Muscle of arm (tissue), 14 donors: ENCODE measurements at places on chromosomes 16 and 17. TPM values are rescaled to one million over a fixed set of nuclear protein-coding genes. Genes with fewer than 3 reads are reported as not detected.

DNA sequence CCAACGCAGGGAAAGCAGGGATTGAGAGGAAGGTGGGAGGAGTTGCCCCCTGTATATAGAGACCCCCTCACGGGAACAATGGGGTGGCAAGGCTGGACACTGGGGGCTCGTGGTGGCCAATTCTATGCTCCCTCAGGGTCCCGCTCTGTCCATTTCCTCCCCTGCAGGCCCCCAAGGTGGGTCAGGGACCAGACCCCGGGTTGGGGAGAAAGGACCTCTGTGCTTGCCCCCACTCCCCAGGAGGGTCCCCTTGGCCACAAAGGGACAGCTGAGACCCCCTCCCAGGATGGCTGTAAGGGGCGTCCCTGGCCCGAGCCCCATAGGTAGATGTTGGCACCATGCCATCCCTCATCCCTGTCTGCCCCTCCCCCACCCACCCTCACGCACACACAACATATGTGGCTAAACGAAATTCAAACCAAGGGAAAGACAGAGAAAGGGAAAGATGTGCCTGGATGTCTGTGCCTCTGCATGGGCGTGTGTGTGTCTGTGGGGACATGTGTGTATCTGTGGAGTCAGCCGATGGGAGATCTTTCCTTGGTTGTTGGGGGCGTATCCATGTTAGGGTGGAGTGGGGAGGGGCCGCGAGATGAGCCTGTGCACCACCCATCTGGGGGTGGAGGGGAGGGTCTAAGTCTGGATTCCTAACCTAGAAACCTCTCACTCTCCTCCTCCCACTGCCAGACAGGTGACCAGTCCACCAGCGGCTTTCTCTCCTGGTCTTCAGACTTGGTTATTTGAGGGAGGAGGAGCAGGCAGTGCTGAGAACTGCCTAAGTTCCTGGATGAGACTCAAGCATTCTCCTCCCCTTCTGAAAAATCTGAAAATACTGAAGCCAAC lies 642 bp upstream of the NEUROD2 start:
- no peak for DNase-seq

The PITPNM3 gene
- polyA plus RNA-seq: 10.3 TPM

The HYDIN gene
- polyA plus RNA-seq: 4.7 TPM

DNA sequence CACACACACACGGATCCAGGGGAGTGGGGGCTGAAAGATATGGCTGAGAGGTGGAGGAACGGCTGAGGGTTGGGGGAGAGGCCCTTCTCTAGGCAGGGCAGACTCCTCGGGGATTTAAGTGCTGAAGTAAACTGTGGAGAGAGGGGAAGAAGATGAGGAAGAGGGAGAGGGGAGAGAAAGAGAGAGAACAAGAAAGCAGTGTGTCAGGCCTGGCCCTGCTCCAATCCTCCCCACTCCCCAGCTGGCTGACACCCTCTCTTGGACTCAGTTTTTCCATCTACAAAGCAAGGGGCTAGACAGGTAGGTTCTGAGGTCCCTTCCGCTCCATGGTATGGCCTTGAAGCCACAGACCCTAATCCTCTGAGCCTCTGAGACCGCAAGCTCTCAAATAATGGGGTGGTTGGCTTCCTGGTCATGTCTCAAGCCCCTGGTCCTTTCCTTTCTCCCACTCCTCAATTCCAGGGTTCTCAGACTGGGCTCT lies 2.0 kb downstream of the VAMP2 start:
- no peak for DNase-seq

DNA sequence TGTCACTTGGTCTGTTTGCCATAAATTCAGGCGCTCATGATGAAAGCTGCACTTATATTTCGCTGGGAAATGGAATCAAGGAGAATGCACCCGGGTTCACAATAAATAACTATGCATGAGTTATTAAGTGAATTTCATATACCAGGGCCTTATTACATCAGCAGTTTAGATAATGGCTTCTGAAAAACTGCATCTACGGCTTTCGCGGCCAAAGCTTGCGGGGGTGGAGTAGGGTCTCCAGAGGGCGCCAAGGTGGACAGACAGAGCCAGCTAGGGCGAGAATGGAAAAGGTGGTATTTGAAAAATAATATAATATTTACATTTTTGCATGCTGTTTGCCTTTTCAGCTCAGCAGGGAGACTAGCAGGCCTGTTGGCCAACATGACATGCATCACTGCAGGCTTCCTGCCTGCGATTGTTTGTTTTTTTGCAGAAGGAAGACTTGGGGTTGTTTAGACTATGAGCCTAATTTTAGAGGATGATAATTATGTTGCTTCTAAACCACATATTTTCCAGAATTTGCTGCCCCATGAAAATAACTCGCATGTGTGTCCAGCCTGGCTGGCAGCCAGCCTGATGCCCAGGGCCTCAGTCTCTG lies 173.8 kb upstream of the IRX3 start:
- DNase-seq: no peak

DNA sequence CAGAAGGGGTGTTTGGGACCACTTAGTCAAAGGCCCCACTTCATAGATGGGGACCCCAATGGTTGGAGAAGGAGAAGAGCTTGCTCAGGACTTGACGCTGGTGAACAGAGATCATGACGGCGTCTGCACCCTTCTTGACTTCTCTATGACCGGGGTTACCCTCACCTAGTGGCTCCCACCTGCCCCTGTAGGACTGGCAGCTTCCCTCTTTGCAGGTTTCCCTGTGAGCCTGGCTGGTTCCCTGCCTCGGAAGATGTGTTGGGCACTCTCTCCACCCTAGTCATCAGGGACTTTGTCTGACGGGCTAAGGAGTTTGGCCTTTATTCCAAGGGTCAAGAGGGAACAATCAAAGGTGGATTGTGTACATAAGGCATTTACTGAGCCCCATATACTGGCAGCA lies 22.7 kb downstream of the TBX4 start:
- no peak for DNase-seq

- DNase-seq: no peak
Measured at GRCh38 chr16:29645694-29646187, 17.3 kb upstream of the SPN start.

The TP53I13 gene
- 36.3 TPM for polyA plus RNA-seq
